Right ventricle myocardium inferior (tissue), 1 donor: ENCODE measurements at places on chromosomes 6 and 20. TPM values are rescaled to one million over a fixed set of nuclear protein-coding genes. Genes with fewer than 3 reads are reported as not detected.

DNA sequence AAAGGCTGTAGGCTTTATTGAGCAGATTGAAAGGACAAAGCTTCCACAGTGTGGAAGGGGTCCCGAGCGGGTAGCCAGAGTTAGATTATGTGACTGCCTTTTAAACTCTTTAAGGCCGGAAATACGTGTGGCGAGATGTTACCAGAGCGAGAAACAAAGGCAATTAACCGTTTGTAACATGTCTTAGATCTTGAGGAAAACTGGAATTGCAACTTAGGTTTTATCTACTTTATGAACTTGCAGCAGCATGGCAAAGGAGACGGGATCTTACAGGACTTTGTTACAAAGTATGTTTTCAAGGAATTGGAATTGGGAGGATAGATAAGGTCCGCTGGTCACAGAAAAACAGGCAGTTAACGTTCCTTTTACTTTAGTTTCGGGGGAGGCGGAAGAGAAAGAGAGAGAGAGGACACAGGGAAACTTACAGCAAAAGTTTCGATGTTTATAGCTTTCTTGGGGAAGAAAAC lies 594.7 kb upstream of the ADGRB3 start:
- DNase-seq = no peak

TFAP2D gene
- total RNA-seq = not detected

- DNase-seq = no peak
Observed at GRCh38 chr6:39193201-39193791, 36.0 kb downstream of the KCNK5 start.

DNA sequence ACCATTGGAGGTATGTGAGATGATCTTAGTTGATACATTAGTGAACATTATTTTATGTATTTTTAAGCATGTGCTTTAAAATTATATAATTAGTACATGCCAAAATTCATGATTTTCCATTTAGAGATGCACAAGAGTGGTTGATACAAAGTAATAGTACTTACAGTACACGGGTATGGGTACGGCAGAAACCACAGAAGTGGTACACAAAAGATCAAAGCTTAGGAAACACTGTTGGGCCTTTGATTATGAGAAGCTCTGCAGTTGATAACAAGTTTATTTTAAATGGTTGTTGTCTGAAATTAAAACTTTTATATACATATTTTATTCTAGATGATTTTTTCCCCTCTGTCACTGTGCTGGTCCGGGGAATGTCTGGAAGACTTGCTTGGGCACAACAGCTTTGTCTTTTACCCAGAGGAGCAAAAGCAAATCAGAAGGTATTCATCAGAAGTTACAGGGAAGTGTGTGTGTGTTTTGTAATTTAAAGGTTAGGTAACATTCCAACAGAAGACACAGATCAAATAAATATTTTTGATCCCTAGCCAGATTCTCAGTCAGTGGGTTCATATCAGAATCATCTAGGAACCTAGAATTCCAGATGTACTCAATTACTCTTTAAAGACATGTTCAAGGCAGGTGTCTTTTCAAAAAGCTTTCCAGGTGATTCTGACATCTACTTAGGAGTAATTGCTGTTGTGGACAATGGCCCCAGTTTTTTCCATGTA lies 32.5 kb upstream of the ADIG start:
- no peak for DNase-seq

CLVS2 gene
- not detected for total RNA-seq

DNA sequence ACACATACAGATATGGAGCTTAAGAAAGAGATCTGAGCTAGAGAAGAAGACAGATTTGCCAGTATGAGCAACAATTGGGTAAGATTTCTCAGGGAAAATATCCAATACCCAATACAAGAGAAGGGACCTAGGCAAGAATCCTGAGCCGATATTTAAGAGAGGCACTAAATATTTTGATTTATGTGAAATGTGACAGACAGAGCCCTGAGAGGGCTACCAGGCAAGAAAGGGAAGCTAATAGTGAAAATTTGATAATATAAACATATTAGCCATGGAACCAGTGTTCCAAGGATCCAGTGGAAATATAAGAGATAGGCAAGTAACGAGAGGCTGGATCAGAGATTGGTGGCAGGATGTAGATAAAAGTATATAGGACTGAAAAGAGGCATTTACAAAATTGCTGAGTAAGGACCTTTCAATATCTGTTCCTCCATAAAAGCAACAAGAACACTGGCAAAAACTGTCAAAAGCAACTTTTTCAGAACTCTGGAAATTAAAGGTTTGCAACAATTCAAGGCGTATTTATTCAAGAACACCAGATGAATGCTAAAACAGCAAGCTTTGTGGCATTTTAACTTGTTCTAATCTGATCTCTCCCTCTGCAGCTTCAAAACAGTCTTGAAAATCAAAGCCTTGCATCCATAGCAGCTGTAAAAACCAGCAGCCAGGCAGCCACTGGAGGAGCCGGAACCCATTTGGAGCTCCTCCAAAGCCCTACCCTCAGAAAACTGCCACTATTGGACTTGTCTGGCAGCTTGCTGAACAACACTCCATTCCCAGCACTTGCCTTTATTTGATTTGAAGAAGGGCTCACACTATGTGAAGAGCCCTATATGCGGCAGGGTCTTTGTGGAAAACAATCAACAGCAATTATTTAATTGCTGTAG lies 58.8 kb downstream of the REV3L start:
- DNase-seq = no peak

DNA sequence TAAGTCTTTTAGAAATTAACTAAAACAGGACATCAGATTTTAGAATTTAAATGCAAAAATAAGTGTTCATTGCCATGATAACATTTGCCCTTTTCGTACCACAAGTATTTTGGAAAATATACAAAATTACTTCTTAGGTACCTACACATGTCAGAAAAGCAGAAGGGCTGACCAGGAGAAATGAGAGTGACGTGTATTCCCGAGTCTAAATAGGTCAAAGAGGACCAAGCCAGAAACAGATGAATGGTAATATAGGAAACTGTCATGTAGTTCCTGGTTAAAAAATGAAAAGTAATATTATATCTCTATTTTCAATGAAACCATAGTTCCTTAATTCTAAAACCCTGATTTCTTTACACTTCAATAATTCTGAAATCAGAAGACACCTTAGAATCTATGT lies 126.2 kb downstream of the IPCEF1 start:
- no peak for DNase-seq

SOX18 gene
- total RNA-seq = 38.4 TPM

- no peak for DNase-seq
Observed at GRCh38 chr6:46221222-46221793, 50.5 kb upstream of the ENPP5 start.

BNIP5 gene
- not detected for total RNA-seq

- DNase-seq = no peak
Observed at GRCh38 chr6:136782021-136782770, 10.1 kb downstream of the MAP3K5 start.

DNA sequence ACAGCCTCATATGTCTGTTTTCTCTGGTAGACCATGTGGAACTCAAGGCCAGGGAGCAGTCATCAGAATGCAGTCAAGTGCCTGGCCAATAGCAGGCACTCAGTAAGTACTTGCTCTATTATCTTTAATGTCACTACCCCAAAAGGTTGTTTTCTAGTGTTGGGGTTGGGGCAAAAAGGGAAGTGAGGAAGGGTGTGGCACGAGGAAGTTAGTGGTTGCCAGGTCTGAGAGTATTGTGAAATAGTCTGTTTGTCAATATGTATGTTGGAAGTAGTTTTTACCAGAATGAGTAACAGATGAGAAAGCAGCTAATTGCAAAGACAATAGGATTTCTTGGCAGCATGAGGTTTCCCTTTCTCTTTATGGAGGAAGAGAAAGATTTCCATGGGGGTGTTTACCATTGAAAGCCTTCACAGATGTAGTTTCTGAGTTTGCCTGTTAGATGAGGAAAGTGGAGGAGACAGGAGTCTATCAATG lies 59.5 kb upstream of the ARMH2 start:
- DNase-seq = no peak

FAM110A gene
- 2.6 TPM for total RNA-seq

GRCh38 chr20:61560361-61560853 lies 308.3 kb downstream of the CDH4 start:
- no peak for DNase-seq

- DNase-seq = no peak
Observed at GRCh38 chr20:52681288-52681687, 290.9 kb upstream of the TSHZ2 start.

GRCh38 chr6:124512431-124512830 lies 449.8 kb upstream of the RNF217 start:
- no peak for DNase-seq

DNA sequence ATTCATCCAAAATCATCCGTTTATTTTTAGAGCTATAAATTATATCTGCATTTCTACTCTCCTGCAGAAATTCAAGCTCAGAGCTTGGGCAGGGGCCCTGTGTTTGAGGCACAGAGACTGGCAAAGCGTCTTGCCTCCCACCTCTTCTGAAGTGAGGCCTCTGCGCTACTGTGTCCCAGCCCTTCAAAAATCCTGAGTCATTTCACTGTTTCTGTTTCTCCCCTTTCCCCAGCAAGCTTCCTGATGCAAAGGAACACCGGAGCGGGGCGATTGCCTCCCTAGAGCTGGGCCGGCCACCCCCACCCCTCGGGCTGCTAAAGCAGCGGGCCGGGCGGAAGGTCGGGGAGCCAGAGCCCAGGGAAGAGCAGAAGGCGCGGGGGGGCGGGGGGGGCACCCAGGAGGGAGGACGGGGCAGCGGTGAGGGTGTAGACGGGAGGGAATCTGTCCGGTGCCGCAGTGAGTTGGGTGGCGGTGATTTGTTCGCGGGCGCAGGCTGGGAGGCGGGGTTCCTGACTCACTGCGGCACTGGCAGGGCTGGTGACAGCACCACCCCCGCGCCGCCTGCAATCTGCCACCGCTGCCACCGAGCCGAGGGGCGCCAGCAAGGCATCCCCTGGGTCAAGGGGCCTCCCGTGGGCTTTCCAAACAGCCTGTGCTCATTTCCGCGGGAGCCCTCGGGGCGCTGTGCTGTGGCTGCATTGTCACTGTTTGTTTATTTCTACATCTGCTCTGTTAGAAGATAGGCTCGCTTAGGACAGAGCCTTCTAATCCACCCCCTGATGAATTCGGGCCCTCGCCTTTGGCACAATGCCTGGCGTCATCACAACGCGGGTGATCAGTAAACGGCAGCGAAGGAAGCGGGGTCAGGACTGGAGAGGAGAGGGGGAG lies 46.5 kb upstream of the SNAP25 start:
- DNase-seq = peak; percentile 69

- DNase-seq = no peak
Observed at GRCh38 chr20:4962241-4962855, 39.0 kb downstream of the SLC23A2 start.

RCAN2 gene
- total RNA-seq = 273 TPM

DNA sequence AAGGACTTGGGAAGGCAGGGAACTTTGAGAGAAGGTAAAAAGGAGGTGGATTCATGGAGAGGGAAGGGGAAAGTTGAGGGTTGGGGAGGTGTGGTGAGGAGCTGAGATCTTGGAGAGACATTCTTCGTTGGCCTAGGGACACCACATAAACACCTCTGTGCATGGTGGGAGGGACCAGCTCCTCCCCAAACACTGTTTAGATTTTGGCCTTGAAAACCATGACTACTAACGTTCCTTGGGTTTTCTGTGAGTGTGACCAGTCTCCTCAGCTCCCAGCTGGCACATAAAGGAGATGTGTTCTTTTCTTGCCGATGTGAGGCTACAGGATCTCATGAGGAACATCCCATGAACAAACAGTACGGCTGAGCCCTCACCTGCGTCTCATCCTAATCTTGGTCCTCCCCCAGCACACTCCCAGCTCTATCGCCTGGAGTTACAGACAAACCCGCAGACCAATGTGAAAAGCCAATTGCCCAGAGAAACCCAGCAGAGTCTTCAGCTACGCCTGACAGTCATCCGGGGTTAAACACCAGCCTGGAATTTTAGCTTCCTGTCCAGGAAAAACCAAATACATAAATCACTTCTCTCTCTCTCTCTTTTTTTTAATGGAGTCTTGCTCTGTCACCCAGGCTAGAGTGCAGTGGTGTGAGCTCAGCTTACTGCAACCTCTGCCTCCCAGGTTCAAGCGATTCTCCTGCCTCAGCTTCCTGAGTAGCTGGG lies 22.0 kb upstream of the DDR1 start:
- DNase-seq = no peak

GRCh38 chr6:96834070-96834469 lies 3.2 kb downstream of the GPR63 start:
- DNase-seq = no peak

- no peak for DNase-seq
Observed at GRCh38 chr6:19795211-19795610, 42.0 kb upstream of the ID4 start.

GRCh38 chr6:34982424-34982852 lies 93.4 kb downstream of the ANKS1A start:
- no peak for DNase-seq

GPR6 gene
- total RNA-seq = not detected

- no peak for DNase-seq
Observed at GRCh38 chr6:28802417-28803336, 121.1 kb downstream of the TRIM27 start.

FAM184A gene
- 2.4 TPM for total RNA-seq

DNA sequence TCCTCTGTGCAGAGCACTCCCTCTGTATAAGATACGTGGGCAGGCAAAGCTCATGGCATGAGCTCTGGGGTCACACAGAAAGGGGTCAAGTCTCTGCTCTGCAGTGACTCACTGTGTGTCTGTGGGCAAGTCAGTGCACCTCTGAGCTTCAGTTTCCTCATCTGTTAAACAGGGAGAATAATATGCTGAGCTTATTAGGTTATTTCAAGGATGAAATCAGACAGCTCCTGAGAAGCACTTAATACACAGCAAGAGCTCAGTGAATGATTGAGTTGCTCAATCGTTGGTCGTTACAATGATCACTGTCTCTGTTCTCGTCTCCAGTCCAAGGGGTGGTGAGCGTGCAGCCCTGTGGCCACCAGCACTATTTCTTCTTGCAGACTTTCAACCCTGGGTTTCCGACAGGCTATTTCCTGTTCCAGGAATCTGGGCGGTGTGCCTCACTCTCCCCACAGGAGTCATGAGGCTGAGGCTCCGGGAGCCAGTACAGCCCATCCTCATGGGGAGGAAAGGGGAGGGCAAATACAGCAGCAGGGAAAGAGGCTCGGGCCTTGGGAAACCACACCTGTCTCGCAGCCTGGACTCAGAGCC lies 28.9 kb downstream of the KIAA1755 start:
- no peak for DNase-seq

DNA sequence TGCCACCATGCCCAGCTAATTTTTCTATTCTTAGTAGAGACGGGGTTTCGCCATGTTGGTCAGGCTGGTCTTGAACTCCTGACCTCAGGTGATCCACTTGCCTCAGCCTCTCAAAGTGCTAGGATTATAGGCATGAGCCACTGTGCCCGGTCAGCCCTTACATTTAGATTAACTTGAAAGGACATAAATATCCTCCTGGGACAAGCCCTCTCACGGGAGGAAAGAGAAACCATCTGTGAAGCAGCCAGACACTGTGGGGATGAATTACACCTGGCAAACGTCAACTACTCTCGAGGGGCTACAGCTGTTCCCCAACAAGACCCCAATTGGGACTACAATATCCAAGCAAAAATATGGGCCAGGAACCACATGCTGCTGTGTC lies 32.7 kb upstream of the SAMHD1 start:
- no peak for DNase-seq

GRCh38 chr6:35318196-35319171 lies 20.9 kb downstream of the DEF6 start:
- peak; percentile 81 for DNase-seq

GRCh38 chr20:9928281-9928737 lies 89.4 kb upstream of the PAK5 start:
- DNase-seq = no peak

- DNase-seq = no peak
Observed at GRCh38 chr6:133187657-133188453, 53.3 kb upstream of the EYA4 start.

GRCh38 chr6:33481192-33481591 lies 26.8 kb downstream of the ZBTB9 start:
- DNase-seq = no peak
